ENCODE measurements at places on chromosomes 5 and 9. TPM values are rescaled to one million over a fixed set of nuclear protein-coding genes. Genes with fewer than 3 reads are reported as not detected.
A peak's percentile ranks its signal among the peaks of the same experiment; 100 is the strongest.

- DNase-seq: peak; percentile 48
Measured at GRCh38 chr5:72558383-72558782, 51.2 kb upstream of the ZNF366 start.

DNA sequence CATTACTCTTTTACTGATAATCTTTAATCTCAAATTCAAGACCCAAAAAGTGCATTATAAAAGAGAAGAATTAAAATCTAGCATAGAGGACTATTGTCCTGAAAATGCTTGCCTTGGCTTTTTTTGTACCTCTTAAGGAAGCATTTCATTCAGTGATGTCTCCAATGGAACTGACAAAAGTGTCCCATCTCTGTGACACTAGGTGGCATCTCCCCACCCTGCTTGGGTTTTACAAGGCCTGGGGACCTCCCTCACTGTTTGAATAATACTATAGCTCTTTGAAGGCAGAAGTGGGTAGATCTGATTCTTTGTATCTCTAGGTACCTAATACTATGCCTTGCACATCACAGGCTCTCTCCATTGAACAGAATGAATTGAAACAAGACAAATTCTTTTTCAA lies 180.6 kb downstream of the EPB41L4A start:
- DNase-seq: no peak

GRCh38 chr9:130114741-130115140 lies 57.5 kb upstream of the NCS1 start:
- DNase-seq: no peak

GRCh38 chr5:150443242-150444075 lies 6.1 kb downstream of the RPS14 start:
- DNase-seq: no peak

- DNase-seq: no peak
Measured at GRCh38 chr5:102375272-102375671, 79.2 kb upstream of the SLCO4C1 start.

GRCh38 chr9:116390303-116391228 lies 237.0 kb downstream of the PAPPA start:
- no peak for DNase-seq

DNA sequence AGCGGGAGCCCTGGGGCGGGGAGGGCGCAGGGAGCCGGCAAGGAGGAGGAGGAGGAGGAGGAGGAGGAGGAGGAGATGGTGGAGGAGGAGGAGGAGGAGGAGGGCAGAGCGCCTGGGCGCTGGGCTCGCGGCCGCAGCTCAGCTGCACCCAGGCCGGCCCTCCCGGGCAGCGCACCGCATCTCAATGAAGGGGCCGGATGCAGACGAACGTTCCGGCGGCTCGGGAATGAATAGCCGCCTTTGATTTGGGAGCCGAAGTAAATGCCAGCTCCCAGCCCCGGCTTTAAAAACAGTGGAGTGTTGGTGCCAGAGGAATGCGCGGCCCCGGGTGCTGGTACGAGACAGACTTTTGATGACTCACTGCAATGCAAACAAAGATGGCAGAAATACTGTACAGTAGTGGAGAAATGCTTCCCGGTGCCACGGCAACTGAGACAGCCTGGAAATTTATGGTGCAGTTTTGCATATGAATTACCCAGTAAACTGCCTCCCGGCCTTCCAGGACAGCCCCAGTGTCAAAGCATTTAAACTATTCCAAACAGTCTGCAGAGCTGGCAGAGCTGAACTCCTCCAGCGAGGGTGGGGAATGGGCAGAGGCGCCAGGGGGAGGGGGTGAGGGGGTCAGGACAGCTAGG lies 43.1 kb downstream of the NACC2 start:
- no peak for DNase-seq

DNA sequence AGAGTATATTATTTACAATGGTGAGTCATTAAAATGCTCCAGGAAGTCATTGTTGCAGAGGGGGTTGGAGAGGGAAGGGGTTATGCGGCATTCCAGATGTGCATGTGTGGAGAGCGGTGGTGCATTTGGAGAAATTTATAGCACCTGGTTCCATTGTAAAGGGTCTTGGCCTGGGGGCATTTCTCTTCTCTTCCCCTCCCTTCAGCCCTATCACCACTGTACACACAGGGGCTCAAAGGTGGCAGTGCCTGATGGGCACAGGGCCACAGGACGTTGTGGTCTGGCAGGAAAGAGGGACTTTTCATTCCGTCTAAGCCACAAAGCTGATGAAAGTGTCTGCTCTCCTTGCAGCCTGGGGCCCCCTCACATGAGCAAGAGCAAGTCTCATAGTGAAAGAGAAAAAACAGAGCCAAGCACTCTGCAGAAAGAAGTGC lies 442.4 kb upstream of the ZNF462 start:
- no peak for DNase-seq

DNA sequence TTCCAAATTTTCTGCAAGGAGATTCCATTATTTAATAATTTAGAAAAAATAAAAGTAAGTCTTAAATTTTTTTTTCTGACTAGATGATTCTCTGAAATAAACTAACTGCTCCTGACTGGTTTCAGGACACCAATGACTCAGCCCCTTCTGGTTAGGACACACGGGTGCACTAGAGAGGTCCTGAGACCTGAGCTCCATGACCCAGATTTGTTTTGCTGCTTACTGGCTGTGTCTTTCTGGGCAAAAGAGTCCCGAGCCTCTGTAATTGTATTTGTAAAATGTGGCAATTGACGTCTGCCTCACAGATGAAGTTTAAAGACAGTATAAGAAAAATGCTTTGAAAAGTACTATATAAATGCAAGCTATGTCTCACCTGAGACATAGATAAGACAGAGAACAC lies 89.1 kb downstream of the SLC24A2 start:
- no peak for DNase-seq

- no peak for DNase-seq
Measured at GRCh38 chr5:147223948-147224791, 10.7 kb upstream of the STK32A start.

DNA sequence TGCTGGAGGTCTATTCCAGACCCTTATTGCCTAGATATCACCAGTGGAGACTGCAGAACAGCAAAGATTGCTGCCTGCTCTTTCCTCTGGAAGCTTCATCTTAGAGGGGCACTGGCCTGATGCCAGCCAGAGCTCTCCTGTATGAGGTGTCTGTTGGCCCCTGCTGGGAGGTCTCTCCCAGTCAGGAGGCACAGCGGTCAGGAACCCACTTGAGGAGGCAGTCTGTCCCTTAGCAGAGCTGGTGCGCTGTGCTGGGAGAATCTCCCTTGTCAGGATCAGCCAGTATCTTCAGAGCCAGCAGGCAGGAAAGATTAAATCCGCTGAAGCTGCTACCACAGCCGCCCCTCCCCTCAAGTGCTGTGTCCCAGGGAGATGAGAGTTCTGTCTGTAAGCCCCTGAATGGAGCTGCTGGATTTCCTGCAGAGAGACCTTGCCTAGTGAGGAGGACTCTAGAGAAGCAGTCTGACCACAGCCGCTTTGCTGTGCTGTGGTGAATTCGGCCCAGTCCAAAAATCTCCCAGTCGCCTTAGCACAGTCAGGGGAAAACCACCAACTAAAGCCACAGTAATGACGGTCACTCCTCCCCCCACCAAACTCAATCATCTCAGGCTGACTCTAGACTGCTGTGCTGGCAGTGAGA lies 124.1 kb downstream of the JAKMIP2 start:
- DNase-seq: no peak

- peak; percentile 58 for DNase-seq
Measured at GRCh38 chr5:134500699-134501430, 24.6 kb upstream of the JADE2 start.

DNA sequence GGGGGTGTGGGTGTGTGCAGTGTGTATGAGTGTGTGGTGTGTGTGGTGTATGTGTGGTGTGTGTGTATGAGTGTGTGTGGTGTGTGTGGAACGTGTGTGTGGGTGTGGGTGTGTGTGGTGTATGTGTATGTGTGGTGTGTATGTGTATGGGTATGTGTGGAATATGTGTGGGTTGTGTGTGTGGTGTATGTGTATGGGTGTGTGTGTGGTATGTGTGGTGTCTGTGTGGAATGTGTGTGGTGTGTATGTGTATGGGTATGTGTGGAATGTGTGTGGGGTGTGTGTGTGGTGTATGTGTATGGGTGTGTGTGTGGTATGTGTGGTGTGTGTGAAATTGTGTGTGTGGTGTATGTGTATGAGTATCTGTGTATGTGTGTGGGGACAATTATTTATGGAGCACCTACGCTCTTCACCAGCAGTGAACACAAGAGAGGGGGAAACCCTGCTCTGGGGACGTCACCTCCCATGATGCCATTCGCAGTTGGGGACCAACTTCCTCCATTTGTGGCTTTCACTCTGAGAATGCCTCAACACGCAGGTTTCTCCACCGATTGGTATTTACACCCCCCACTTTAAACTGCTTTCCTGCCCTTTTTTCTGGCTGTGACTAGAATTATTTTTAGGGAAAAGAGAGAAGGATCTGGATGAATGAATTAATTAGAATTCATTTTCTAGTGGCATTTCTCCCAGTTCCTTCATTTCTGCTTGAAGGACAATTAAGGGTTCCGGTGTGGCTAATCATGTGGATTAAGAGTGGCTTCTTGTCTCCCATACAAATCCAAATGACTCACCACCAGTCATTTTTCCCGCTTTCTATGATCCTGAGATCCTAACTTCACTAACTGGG lies 238.1 kb downstream of the ROR2 start:
- DNase-seq: no peak

- DNase-seq: no peak
Measured at GRCh38 chr5:133376986-133377385, 235.4 kb downstream of the FSTL4 start.

- no peak for DNase-seq
Measured at GRCh38 chr9:86099701-86100364, 475 bp upstream of the GOLM1 start.

DNA sequence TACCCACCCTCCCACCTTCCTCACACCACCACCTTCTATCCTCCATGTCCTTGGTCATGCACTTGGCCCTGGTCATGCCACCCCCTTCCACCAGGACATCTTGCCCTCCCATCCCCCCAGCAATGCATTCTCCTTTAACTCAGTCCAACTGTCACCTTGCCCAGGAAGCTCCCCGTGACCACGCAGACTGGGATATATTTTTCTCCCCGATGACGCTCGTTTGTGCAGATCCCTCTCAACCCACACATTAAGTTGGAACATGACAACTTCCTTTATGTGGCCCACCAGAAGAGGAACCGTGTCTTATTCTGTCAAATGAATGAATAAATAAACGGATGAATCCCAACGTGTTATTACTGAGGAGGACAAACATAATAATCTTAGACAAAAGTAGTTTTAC lies 82.8 kb upstream of the TAS2R1 start:
- no peak for DNase-seq

The COL15A1 gene
- total RNA-seq: 5.9 TPM

The CYLC2 gene
- not detected for total RNA-seq

The ANKRD18A gene
- not detected for total RNA-seq

The TAF11L10 gene
- total RNA-seq: not detected

The CDH12 gene
- total RNA-seq: not detected

The C9orf50 gene
- not detected for total RNA-seq

The DHFR gene
- total RNA-seq: 3.4 TPM

The TRPM3 gene
- not detected for total RNA-seq

The SLC6A7 gene
- total RNA-seq: 0.07 TPM

The ZER1 gene
- 63.6 TPM for total RNA-seq

The TSLP gene
- 0.58 TPM for total RNA-seq

All from gastrocnemius medialis (tissue), 4 donors.